Activated T-cell treated with anti-CD3 and anti-CD28 coated beads, Interleukin-2, amount 50 U/mL, for 48 hours (primary cell): ENCODE measurements at places on chromosomes 16 and 17.

DNA sequence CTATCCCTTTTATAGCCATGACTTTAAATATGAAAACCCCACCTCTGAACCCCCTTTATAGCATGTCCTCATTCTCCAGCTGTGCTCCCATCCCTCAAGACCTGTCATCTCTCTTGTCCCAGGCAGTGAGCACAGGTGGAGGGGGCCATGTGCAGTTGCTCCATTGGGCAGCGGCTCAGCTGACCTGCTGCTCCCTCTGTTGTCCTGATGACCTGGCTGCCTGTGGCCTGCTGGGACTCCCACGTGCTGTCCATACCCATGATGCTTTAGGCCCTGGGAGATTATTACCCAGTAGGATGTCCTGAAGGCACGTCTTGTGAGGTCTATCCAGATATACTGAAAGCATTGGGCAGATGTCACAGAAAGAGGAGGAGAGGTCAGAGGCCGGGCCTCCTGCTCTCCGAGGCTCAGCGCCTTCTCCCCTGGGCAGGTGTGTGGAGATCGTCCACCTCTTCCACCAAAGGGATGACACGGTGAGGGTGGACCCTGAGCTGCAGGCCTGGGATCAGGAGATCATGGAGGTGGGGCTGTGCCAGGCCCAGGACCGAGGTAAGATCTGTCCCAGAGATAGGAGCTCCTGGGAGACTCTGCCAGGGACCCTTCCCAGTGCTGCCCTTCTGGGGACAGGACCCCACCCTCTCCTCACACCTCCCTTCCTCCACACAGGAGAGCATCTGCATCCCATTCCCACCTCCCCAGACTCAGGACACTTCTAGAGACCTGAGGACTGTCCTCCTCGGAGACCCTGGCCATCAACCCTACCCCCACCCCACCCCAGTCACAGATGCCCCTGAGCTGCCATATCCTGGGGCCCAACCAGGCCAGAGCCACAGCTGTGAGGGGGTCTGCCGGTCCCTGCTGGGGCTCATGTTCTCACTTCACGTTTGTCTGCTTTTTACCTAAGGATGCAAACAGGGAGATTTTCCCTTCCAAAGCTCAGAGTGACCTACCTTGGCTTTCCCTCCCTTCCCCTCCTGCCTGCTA lies 58.0 kb downstream of the GOSR1 start:
- DNase-seq = no peak

DNA sequence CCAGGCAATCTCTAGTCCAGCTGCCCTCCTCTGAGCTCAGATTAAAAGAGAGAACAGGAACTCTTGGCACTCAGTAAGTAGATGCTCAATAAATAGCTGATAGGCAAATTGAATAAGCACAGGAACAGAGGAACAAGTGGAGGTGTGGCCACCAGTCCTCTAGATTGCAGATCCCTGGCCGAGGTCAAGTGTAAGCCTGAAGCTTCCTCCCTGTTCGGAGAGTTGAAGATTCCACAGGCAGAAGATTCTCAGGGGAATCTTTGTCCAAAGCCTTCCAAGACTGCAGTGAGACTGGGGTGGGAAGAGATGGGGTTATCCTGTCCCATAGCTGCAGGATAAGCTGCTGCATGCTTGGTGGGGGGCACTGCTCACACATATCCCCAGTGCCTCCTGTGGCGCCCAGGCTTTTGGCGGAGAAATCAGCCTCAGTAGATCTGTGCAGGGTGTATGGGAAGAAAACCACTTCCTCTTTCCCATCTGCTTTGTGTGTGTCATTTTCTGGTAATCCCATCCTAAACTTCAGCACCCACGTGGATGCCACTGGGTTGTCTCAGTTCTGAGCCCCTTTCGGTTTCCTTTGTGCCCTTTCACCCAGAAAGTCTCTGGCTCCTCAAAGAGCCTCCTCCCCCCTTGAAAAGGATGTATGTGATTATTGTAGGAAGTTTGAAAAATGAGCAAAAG lies 12.1 kb downstream of the CD300A start:
- DNase-seq = peak; percentile 41

DNA sequence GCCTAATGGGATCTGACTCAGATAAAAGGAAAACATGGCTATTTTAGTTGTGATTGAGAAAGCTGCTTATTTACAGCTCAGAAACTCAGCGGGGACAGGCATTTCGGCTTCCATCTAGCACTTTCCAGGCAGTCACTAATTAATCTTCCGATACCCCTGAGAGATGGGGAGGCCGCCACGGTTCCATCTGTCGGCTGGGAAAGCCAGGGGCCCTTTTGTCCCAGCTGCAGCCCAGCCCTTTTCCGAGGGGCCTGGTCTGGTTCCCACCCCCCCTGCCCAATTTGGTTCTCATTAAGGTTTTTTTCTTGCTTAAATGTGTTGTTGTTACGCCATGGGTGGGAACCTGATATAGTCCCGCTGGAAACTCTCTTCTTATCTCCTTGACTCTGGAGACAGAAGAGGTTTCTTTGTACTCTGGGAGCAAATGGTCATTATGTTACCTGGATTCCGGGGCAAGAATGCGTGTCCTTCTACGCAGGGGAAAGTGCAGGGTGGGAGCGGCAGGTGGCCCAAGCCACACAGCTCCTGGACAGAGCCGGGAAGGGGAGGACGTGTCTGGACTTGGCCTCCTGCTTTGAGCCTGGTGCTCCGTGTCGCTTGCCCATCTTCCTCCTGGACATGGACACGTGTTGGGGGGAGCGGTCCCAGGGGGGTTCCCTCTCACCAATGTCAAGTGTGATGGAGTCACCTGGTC lies 50.9 kb upstream of the GSE1 start:
- no peak for DNase-seq

GRCh38 chr17:82698974-82699442 lies 510 bp upstream of the RAB40B start:
- no peak for DNase-seq

DNA sequence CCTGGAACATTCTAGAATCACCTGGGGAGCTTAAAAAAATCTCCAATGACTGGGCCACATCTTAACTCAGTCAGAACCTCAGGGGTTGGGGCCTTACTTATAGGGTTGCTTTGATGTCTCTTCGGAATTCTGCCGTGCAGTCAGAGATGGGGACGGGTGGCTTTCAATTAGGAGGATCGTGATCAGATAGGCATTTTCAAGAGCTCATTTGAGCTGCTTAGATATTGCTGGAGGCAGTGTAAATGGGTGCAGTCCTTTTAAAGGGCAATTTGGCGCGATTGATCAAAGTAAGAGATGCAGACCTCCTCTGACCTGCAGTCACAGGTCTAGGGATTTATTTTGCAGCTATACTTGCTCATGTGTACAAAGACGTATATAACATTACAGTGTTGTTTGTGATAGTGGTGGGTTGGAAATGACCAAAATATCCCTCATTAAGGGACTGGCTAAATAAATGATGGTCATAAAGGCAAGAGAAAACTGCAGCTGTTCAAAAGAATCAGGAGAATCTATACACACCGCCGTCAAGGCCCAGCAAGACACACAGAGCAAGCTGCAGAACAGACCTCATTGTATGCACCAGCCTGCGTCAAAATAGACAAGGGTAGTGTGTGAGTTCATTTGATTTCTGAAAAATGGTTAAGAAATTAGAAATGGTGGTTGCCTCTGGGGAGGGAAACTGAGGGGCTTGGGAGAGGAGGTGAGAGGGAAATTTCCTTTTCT lies 6.3 kb upstream of the KCNG4 start:
- DNase-seq = no peak

DNA sequence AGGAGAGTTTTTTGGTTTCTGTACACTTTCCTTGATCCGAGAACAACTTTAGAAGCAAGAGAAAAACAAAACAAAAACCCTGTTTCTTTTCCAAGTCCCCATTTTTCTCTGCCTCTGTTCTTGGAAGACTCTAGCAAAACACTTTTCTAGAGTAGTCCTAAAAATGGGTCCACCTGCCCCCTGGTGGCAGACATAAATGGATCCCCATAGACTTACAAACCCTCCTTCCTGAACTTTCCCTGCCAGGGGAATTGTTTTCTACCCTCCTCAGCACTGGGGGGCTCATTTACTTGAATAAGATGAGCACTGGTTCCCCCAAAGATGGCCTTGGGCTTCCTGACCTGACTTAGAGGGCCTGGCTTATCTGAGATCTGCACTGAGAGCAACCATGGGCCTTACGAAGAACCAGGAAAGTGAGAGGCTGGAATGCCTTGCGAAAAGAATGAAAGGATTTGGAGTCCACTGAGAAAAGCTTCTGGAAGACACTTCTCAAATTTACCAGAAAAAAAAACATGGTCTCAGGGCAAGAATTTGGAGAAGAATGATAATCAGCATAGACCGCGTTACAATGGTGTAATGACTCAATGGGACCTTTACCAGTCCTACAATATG lies 48.0 kb upstream of the CDYL2 start:
- DNase-seq = peak; percentile 34

- DNase-seq = no peak
Observed at GRCh38 chr17:49616086-49616485, 40.4 kb downstream of the NXPH3 start.

DNA sequence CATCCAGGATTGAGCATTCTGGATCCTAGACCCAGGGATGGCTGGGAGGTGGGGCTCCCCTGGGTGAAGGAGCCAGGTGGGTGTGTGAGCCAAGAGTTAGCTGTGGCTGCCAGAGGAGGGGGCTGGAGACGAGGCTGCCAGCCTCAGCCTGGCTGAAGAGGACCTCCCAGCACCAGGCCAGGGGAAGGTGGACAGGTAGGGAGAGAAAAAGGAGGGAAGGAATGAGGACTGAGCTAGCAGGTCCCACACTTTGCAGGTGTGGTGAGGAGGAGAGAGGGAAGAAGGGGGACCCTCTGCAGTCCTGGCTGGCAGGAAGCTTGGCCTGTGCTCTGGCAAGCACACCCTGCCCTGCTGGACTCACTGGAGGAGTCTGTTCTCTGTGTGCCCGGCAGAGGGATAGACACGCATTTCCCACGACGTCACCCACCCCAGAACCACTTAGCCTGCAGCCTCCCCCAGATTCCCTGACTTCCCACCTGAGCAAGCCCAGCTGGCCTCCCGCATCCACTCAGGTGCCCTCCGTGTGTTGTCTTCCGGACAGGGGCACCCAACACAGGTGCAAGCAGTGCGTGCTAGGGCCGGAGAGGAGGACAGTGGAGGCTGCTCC lies 42.0 kb downstream of the SOCS3 start:
- DNase-seq = no peak

DNA sequence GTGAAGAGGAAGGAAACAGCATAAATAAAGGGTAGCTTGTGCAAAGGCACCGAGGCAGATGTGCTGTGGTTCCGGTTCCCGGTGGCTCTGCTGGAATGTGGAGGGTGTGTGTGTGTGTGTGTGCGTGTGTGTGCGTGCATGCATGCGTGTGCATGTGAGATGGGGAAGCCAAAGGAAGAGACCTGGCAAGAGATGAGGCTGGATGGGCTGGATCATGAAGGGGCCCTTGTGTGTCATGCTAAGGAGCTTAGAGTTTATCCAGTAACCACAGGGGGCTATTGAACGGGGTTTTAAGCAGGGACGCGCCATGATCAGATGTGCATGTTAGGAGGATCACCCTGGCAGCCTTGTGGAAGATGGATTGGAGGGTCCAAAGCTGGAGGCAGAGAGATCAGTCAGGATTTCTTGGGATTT lies 8.3 kb downstream of the WSCD1 start:
- DNase-seq = no peak

GRCh38 chr16:27351989-27352388 lies 38.2 kb downstream of the IL4R start:
- no peak for DNase-seq

- DNase-seq = no peak
Observed at GRCh38 chr17:61251939-61252865, 147.4 kb upstream of the TBX2 start.

DNA sequence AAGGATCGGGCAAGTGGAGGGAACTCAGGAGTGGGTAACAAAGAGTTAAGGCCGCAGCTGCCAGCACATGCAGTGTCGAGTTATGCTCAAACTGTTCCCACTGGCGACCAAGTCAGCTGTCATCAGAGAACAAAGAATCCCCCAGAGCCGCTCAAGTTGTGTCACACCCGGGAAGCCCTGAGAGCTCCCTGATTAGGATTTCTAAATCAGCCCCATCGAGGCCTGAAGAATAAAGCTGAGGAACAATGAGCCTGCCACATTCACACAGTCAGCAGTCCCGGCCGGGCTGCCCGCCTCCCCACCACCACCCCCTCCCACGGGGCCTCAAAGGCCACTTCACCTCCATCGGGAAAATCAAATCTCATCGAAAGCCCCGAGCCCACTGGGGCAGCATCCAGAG lies 84.5 kb downstream of the SOX9 start:
- DNase-seq = no peak

DNA sequence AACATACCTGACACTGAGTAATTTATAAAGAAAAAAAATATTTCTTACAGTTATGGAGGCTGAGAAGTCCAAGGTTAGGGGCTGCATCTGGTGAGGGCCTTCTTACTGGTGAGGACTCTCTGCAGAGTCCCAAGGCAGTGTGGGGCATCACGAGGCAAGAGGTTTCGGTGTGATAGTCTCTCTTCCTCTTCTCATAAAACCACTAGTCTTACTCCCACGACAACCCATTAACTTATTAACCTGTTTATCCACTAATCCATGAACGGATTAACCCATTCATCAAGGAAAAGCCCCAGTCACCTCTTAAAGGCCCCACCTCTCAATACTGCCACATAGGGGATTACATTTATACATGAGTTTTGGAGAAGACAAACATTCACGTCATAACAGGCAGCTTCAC lies 20.1 kb downstream of the CIITA start:
- no peak for DNase-seq

DNA sequence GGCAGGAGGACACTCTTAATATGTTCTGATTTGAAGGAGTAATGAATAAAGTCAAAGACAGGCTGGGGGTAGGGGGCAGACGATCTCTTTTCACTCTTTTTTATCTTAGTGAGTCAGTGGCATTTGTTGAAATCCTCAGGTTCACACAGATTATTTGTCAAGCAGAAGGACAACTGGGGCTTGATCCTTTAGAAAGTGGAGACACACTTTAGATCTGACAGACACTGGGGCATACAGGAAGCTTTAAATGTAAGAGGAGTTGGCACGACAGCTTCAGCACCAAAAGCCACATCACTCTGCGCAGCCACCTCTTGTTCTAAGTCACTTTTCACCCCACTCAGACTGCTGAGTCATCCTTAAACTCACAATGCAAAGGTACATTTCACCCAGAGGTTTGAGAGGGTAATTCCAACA lies 121.5 kb downstream of the STXBP4 start:
- peak; percentile 30 for DNase-seq

DNA sequence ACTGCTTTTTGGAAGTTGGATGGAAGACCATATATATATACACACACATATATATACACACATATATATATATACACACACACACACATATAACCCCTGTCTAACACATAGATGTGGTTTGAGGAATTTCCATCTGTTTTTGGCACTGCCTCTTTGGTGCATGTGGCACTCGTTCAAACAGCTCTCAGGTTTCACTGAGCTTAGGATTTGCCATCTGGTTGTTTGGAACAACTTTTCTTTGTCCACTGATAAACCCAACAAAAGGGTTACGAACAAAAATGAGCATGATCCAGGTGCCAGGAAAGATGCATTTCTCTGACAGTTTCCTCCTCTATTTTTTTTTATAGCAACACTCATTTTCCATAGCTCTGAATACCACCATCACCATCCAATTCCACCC lies 14.6 kb upstream of the KCNJ16 start:
- DNase-seq = no peak

GRCh38 chr17:81272616-81273015 lies 22.5 kb downstream of the SLC38A10 start:
- no peak for DNase-seq

- no peak for DNase-seq
Observed at GRCh38 chr17:39357488-39357887, 43.9 kb downstream of the FBXL20 start.

- no peak for DNase-seq
Observed at GRCh38 chr16:87017371-87018012, 299.7 kb downstream of the C16orf95 start.
